ENCODE measurements at places on chromosomes 11 and 22.

- no peak for DNase-seq
Measured at GRCh38 chr11:134783234-134783633, 371.2 kb upstream of the B3GAT1 start.

- no peak for DNase-seq
Measured at GRCh38 chr11:48011798-48012391, 31.5 kb downstream of the PTPRJ start.

DNA sequence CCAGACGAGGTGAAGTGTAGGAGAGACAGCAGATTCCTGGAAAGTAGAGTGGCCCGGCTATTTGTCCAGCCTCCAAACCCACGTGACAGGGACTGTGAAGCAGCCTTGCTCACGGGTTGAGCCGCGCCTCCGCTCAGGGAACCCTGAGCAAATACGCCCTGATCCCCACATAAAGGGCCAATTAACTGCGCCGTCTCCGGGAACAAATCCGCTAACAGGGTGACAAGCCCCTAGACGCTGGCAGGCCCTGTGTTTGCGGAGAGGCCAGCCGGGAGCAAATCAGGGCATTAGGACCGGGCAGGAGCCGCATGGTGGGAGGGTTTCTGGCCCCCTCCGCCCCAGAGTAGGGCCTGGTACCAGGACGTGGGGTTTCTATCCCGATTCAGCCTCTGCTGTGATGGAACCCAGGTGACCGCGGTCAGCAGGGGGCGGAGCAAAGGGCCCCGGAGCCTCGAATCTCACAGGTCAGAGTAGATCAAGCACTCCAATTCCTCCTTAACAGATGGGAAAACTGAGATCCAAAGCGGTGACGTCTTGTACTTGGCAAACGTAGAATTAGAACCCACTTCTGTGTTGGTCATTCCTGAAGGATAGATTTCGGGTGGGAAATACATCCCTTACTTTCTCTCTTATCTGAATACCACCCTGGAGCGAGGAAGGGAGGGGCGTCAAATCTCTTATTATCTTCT lies 2.0 kb upstream of the ROBO3 start:
- no peak for DNase-seq

- DNase-seq, result no peak
Measured at GRCh38 chr11:7154881-7155361, 66.1 kb downstream of the RBMXL2 start.

GRCh38 chr11:111405551-111405950 lies 26.5 kb upstream of the POU2AF1 start:
- no peak for DNase-seq

GRCh38 chr11:94840209-94840608 lies 72.1 kb downstream of the AMOTL1 start:
- no peak for DNase-seq

- DNase-seq, result no peak
Measured at GRCh38 chr11:38598418-38598817, 2000.4 kb upstream of the RAG2 start.

- no peak for DNase-seq
Measured at GRCh38 chr11:64649291-64649697, 58.3 kb downstream of the SLC22A12 start.

GRCh38 chr22:25540908-25541660 lies 23.4 kb upstream of the GRK3 start:
- no peak for DNase-seq

DNA sequence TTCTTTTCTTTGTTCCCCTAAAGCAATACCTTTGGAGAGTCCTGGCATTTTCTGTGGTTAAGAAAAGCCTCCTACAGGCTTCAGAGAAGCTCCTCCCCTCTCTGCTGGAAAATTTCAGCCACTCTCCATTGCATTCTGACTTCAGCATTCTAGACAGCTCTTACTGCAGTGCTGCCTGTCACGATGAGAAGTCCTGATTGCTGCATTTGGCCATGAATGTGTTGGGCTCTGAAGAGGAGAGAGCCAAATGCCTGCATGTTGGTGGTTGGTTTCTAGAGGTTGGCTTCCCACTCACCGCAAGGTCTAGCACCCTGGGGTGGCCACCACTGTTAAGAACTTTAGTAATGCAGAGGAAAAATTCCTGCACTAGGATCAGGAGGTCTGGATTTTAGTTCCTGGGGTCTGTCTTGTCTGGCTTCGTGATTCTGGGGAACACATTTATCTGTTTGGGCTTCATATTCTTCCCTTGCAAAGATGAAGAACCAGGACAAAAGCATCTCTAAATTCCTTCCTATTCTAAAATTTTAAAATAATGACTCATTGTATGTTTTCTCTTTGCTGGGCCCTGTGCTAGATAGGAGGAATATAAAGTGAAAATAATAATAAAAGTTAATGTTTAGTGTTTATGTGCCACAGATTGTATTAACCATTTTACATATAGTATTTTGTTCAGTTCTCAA lies 38.1 kb downstream of the COA4 start:
- no peak for DNase-seq

GRCh38 chr11:105448703-105449079 lies 161.2 kb upstream of the GRIA4 start:
- no peak for DNase-seq

DNA sequence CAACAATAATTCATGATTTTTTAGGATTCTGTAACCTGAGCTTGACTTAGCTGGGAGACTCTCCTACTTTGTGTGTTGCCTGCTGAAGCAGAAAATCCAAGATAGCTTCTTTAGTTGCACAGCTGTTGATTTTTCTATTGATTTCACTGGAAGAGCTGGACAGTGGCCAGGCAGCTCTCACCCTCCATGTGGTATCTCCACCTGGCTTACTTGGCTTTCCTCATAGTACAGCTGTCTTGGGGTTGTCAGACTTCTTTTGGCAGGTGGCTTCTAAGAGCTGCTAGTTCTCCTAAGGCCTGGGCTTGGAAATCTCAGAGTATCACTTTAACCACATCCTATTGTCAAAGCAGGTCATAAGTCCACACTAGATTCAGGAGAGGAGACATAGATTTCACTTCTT lies 130.8 kb upstream of the SPON1 start:
- no peak for DNase-seq

DNA sequence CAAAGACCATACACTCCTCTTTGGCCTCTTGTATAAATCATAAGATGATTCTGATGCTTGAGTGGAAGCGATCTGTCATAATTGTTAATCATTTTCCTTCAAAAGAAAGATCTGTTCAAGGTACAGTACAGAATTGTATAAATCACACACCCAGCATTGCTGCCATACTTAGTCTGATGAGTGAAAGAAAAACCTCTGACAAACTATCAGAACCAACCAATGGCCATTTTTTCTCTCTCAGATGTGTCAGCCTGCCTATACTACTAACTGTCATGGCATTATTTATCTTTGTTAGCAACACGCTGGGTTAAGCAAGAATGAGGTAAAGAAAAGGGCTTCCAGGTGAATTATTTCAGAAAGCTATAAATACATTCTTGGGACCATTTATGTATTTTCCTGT lies 1112.7 kb upstream of the TENM4 start:
- no peak for DNase-seq

- DNase-seq, result no peak
Measured at GRCh38 chr11:69170704-69171103, 15.0 kb downstream of the SMIM38 start.

GRCh38 chr11:45546366-45546765 lies 119.1 kb downstream of the CHST1 start:
- no peak for DNase-seq

GRCh38 chr11:126808836-126809235 lies 191.7 kb downstream of the KIRREL3 start:
- no peak for DNase-seq

- no peak for DNase-seq
Measured at GRCh38 chr11:19832901-19833300, 120.3 kb downstream of the NAV2 start.

GRCh38 chr11:58471892-58472291 lies 29.9 kb upstream of the OR5B12 start:
- no peak for DNase-seq

- DNase-seq, result no peak
Measured at GRCh38 chr11:88308576-88308975, 29.0 kb downstream of the CTSC start.

DNA sequence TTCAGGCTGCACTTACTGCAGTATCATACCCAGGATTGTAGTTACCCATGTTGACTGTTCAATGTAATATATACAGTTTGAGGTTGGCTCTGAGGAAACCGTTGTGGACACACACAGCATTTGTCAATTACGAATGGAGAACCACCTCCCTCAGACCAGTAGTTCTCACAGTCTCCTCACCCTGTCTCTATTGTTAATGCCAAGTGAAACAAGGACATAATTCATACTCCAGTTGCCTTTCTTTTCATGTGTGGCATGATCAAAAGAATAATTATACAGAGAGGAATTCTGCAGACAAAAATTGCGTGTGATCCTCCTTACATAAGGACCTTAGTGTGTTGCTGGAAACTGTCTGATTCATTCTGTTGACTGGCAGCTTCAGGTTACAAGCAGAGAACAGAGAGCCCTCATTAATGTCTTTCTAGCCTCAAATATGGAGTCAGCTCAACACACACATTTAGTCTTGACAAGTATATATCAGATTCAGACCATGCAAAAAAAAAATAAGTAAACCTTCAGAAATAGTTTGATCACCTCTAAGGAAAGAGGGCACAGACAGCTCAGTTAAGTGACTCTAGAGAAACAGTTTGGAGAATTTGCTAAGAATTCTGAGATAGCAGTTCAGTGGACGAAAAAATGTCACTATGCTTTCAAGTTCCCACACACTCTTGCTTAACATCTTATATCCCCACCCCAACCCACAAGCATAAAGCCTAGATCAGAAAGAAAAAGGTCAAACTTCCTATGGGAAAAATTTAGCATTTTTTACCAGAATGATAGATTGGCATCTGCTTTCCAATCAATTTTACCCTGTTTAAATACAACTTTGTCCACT lies 96.1 kb downstream of the MAML2 start:
- no peak for DNase-seq

DNA sequence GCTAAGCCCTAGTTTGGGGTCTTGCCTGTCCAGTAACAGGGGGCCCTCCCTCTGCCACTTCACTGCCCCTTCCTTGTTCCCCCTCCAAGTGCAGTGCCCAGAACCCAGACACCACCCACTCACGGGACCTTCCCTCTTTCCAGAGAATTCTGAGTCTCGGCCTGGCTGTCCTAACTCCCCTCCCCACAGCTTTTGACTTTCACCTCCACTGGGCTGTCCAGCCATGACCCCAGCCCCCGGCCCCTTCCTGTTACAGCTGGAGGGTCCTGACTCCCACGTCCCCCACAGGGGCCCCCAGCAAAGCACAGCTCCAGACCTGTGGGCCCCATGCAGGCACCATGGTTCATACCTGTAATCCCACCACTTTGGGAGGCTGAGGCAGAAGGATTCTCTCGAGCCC lies 71.5 kb downstream of the BRD1 start:
- DNase-seq, result no peak

- no peak for DNase-seq
Measured at GRCh38 chr11:44670794-44671193, 56.0 kb upstream of the TSPAN18 start.
